Amygdala (tissue), 56 donors: ENCODE measurements at places on chromosomes 11 and 22.

- DNase-seq = no peak
Observed at GRCh38 chr22:30675436-30675835, 7.8 kb upstream of the DUSP18 start.

DNA sequence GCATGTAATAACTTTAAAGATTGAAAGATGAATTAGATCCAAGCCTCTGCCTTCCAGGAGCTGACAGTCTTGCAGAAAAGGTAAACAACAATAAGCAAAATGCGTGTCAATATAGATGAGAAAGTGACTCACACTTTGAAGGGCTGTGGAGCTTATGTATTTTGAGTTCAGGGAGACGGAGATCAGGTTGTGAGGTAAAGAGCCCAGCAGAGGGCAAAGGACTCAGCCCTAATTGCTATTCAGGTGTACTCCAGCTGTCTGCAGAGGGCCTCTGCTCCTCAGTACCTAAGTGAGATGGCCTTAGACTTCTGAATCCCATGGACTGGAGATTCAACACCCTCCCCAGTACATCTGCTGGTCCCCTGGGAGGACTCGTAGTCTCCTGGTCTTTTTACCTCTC, 22.9 kb upstream of the CTR9 start:
- DNase-seq = no peak

DNA sequence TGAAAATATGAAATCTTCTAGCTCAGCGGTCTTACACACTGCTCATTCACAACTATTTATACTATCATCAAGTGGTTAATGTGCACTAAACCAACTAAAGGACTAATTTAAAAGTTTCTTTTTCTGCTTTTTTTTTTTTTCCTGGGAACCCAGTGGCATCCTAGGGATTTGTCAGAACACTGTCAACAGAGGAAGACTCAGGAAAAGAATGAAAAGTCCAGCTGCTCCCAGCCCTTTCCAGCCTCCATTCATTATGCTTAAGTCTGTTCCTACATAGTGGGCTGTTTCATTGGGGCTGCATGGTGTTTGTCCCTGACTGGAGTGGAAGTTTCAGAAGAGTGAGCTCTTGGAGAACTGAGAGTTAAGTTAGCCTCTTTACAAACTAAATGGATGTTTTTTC, 391.1 kb downstream of the AASDHPPT start:
- no peak for DNase-seq

DNA sequence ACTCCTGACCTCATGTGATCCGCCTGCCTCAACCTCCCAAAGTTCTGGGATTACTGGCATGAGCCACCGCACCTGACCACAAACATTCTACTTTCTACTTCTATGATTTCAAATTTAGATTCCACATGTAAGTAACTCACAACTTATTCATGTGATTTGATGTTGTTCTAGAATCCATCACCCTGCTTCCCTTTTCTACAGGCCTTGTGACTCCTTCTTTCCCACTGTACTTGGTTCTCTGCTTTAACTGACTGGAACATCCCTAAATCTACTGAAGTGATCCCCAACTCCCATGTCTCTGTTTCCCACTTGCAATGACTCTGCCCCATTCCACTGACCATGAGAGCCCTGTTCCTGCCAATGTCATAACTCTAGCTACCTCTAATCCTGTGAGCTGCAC, 25.7 kb upstream of the MRPL17 start:
- DNase-seq = no peak

GRCh38 chr11:84887055-84887629, 740.0 kb downstream of the DLG2 start:
- DNase-seq = no peak

DNA sequence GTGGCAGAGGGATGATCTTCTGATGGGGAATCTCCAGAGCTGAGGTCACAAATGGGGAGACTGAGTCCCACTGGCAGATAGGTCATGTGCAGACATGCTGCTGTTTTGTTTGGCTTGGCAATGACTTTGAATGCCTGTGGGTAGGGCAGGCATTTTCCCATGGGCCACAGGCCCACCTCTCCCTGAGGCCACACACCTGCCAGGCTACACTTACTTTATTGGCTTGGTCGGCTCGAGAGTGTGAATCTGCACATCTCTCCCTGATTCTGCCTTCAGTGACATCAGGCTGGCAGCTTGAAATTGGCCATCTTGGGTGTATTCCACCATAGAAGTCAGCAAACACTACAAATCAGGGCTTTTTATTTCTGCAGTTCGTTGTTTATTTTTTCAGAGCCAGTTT, 91.5 kb downstream of the GRIK4 start:
- no peak for DNase-seq

DNA sequence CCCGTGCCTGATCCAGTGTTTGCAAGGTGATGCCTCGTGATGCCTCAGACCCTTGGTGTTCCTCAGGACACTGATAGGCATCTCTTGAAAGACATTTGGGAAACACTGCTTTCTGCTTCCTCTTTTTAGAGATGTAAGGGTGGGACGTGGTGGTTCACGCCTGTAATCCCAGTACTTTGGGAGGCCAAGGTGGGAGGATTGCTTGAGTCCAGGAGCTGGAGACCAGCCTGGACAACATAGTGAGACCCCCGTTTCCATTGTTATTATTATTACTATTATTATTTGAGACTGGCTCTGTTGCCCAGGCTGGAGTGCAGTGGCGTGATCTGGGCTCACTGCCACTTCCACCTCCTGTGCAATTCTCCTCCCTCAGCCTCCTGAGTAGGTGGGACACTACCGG, 6.5 kb upstream of the SOX10 start:
- no peak for DNase-seq

DNA sequence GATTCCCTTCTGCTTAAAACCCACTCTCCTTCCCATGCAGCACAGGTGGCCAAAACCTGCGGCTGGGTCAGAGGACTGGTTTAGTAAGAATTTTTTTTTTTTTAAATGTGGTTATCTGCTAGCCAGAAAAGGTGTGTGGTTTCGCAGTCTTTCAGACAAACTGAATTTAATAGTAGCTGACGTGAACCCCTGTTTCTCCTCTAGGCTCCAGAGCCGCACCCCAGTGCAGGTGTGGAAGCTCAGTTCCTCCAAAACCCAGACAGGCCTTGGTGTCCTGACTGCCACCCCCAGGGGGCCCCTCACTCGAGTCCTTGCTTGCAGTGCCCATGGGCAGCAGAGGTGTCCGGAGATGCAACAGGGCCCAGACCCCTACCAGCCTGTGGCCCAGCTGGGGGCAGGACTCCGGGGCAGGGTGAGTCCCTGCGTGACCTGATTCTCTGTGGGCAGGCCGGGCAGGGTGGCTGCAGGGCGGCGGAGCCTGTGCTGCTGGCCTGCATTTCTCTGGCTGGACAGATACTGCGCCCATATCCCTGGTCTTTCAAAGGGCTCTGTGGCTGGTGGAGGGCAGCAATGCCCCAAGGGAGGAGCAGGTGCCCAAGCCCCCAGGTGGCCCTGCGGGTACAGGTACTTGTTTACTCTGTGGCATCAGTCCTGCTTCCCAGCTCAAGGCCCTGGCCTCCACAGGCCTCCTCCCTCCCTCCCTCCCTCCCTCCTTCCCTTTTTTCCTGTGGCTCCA, 15.2 kb downstream of the KCNQ1 start:
- no peak for DNase-seq

- DNase-seq = no peak
Observed at GRCh38 chr11:12070446-12071267, 39.7 kb upstream of the MICAL2 start.

GRCh38 chr11:71283971-71284441, 31.6 kb upstream of the SHANK2 start:
- no peak for DNase-seq

DNA sequence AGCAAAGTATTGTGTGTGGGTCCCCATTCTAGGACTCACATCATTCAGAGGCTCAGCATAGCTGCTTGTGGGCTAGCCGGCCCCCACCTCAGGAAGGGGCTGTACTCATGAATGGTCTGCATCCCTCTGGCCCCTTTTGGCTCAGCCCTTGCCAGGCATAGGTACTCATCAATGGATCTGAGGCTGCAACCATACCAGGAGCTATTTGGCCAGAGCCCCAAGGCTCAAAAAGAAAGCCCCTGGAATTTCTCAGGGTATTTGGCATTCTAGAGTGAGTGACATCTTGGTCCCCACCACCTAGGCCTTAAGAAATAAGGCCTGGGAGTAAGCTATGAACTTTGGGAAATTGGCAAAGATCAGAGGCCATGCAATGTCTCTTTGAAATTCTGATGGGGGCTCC, 38.3 kb downstream of the PLEKHA7 start:
- no peak for DNase-seq

- DNase-seq = peak; percentile 13
Observed at GRCh38 chr11:85685820-85686459, at the start of gene CCDC89. CCDC89 (minus strand) TSS chr11:85686195; CDS start chr11:85686130, 65 bp downstream.

DNA sequence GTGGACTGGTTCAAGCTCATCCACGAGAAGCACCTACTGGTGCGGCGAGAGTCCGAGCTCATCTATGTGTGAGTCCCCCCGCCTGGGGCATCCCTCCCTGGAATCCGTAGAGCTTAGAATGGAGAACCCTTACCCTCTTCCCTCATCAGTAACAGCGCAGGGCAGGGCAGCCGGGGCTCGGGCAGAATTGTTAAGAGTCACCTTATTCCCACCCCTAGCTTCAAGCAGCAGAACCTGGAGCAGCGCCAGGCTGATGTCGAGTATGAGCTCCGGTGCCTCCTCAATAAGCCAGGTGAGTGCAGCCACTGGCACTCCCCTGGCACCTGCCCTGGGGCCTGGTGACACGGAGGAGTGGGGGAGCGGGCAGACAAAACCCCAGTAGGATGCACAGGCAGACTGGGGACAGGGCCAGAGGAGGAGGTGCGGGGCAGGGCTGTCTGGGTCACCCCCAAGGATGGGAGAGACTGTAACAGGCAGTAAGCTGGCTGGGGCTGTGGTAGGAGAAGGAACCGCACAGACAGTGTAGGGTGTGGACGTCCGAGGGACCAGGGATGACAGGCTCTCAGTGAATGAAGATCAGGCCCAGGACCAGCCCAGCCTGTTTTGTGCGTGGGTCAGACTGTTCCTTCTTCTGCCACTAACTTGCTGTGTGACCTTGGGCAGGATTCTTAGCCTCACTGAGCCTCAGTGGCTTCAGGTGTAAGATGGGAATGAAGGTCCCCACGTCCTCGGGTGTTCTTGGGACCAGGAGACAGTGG, 20.4 kb downstream of the C22orf23 start:
- no peak for DNase-seq

- no peak for DNase-seq
Observed at GRCh38 chr11:120168960-120169681, 31.2 kb upstream of the TRIM29 start.

GRCh38 chr11:12693479-12694182, 19.4 kb downstream of the TEAD1 start:
- DNase-seq = peak; percentile 16

DNA sequence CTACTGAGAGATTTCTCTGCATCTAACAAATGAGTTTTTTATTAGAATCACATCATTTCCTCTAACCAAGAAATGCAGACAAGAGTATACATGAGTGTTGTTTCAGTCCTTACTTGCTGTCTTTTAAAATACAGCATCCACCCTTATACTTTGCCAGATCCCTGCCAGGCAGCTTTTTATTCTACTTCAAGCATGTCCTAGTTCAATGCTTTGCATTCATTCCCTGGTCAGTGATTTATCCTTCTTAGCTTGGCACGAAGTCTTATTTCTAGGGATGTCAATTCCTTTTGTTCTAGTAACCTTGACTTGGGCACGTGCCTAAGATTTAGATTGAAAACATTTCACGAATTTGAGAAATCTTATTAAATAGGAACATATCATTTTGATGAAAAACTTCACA, 307.2 kb upstream of the MPPED2 start:
- no peak for DNase-seq

DNA sequence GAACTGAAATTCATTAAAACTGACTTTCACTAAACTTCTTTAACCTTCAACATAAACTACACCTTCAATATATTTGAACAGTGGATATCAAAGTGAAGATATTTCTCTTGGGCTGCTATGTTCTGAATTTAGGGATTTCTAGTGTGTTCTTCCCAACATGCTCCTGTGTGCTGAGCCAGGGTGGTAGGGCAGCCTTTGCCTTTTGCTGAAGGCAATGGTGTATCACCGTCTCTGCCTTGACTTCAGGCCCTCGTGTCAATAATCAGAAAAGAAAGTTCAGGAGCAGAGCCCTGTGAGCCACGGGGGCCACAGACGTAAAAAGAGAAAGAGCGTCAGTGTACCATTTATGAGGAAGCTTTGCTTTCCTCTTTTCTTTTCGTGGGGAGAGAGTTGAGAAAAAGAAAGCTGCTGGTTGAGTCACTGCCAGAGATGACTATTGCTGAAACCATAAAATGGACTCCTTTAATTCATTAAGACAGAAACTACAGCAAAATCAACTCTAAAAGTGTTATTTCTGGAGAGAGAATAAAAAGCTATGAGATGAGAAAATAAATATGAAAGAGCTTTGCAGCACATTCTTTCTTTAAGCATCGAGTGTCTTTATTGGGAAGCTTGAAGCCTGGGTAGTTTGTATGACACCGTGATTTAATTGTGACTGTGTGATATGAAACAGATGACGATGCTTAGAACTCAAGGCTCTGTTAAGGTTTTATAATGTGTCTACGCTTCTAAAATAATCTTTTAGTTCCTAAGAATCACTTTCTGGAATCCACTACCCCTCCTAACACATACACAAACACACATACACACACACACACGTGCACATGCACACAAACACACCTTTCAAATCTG, 271.8 kb upstream of the MTNR1B start:
- no peak for DNase-seq
